Activated gamma-delta T cell treated with anti-CD3 and anti-CD28 coated beads, Interleukin-2, amount 50 U/mL, for 16 hours (primary cell): ENCODE measurements at places on chromosomes 12 and 14.
A peak's percentile ranks its signal among the peaks of the same experiment; 100 is the strongest.

DNA sequence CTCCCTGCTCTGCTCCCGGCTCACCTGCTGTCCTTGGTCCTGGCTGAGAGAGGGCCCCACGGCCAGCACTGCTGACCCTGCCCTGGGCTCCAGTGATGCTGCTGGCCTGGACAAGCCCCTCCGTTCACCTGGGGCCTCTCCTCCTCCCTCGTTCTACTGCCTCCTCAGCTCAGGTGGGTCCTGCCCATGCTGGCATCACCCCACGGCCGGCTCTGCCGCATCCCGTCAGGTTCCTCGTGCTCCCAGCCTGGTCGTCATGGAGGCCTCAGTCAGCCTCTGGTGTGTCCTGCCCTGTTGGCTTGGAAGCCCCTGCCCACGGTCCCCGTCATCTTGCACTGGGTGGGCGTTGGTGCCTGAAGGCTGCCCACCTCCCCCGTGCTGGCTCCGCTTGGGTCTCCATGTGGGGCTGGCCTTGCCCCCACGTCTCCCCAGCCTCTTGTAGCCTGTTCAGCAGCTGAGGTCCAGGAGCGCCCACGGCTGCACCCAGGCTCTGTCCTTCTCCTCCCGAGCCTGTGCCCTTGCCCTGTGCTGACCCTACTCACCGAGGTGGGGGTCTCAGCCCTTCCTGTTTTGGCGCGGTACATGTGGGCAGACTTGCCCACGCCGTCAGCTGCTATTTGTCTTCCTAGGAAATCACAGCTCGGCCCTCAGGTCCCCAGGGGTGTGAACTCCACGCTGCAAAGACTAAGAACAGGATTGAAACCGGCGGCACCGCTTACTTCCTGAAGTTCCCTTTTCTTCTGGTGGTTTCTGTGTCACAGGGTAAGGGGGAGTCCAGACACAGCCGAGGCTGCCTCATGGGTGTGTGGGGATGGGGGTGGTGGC lies 121.6 kb downstream of the TMEM121 start:
- no peak for DNase-seq

DNA sequence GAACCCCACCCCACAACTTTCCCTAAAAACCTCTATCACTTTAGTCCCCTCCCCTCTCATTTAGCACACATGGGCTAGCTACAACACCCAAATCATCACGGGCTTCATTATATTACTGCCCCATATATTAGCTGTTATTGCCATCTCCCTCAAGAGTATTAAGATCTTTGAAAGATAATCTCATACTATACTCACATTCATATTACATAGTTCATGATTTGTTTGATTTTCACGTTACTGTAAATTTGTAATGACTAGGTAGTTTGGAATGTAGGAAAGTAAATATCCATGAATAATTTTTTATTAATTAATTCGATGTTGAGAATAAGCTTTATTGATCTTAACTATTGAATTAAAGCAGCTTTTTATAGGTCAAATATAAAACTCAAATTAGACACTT lies 7.9 kb downstream of the DICER1 start:
- DNase-seq, result no peak

GRCh38 chr12:56839915-56840325 lies 76.8 kb downstream of the HSD17B6 start:
- no peak for DNase-seq

- no peak for DNase-seq
Measured at GRCh38 chr14:71918955-71919354, 13.3 kb upstream of the RGS6 start.

DNA sequence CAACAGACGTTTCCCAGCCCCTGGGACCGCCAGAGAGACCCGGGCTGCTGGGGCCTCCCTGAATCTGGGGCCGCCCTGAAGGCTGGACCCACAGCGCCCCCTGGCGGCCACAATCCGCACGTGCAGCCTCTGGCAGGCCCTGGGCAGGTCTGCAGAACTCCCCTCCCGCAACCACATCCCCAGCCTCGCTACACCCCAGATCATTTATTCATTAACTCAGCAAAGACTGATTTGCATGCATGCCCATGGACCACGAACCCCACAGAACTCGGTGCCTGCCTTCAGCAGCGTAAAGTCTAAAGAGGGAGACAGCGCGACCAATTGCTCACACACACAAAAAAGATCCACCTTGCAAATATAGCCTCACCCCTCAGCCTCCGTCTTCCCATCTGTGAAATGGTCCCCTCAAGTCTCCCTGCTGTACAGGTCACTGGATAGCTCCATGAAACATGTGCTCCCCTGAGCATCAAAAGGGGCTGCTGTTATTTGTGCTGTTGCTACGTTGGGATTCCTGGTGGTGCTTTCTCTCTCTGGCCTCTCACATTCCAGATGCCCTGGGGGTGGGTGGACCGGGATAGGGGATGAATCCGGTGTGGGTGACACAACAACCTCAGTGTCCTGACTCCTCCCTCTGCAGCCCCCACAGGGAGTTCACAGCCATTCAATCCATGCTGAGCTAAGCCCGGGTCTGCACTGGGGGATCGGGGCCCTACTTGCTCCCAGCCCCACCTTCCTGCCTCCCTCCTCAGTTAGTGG lies 96.4 kb downstream of the SCARB1 start:
- DNase-seq, result peak; percentile 81

DNA sequence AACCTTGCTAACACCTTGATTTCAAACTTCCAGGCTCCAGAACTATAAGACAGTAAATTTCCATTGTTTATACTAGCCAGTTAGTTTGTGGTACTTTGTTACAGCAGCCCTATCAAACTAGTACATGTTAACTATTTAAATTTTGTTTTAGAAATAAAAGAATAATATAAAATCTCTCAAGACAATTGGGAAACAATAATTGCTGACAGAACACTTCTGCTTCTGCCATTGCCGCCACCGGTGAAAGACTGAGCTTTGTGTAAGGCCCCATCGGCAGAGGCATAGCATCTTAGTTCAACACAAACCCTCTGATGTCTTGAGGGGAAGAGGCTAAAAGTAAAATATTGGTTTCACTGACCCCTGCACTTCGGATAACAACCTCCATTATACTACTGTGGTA lies 1607.1 kb upstream of the SEL1L start:
- DNase-seq, result no peak

DNA sequence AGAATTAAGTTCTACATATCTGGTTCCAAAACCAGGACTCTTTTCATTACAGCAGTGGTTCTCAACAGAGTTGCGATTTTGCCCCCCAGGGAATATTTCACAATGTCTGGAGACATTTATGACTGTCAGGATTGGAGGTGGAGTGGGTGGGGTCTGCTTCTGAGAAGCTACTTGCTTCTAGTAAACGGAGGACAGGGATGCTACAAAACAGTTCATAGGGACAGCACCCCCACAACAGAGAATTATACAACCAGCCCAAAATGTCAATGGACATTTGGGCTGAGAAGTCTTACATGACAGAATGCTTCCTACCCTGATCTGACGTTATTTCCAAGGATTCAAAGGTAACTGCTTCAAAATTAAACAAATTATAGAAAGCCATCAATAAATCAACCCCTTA lies 739 bp upstream of the SPATA7 start:
- no peak for DNase-seq

- no peak for DNase-seq
Measured at GRCh38 chr12:65126482-65126881, 5.4 kb upstream of the WIF1 start.

DNA sequence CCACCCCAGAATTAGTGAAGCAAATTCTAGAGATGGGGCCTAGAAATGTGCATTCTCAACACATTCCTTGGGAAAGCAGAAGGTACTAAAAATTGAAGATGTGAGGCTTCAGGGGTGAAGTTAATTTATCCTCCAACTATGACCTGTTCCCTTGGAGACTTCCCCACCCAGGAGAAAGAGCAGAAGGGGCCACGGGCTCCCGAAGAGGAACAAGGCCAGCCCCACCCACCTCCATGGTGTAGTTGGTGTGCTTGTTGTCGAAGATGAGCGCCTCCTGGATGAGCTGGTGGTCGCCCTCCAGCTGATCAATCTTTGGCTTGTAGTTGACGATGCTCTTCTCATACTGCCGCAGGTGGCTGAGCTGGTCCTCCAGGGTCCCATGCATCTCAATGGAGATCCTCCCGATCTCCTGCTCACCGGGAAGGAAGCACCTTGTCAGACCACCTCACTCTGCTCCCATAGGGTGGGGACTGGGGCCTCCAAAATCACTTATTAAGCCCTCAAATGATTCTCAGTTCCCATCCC lies 87.8 kb upstream of the ZFP36L1 start:
- DNase-seq, result no peak

- no peak for DNase-seq
Measured at GRCh38 chr14:55621391-55621790, 41.4 kb downstream of the KTN1 start.

DNA sequence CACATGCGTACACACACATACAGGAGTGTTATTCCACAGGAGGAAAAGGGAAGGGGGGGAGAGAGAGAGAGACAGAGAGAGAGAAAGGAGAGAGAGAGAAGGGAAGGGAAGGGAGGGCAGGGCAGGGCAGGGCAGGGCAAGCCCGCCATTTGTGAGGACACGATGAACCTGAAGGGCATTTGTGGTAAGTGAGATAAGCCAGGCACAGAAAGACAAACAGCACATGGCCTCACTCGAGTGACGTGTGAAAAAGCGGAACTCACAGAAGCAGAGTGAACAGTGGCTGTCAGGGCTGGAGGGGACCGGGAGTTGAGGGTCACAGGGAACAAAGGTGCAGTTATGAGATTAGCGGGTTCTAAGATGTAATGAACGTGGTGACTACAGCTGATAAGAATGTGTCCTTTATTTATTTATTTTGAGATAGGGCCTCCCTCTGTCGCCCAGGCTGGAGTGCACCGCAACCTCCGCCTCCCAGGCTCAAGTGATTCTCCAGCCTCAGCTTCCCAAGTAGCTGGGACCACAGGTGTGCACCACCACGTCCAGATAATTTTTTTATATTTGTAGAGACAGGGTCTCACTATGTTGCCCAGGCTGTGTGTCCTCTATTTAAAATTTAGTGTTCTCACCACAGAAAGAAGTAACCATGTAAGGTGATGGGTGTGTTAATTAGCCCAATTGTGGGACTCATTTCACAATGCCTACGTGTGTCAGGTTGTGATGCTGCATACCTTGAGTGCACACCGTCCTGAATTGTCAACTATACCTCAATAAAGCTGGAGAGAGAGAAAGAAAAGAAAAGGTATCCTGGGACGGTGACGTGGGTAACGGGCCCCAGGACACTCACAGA lies 18.7 kb upstream of the FBRSL1 start:
- DNase-seq, result no peak
